Fibroblast of skin of back (primary cell): ENCODE measurements at places on chromosomes 5 and 9.

DNA sequence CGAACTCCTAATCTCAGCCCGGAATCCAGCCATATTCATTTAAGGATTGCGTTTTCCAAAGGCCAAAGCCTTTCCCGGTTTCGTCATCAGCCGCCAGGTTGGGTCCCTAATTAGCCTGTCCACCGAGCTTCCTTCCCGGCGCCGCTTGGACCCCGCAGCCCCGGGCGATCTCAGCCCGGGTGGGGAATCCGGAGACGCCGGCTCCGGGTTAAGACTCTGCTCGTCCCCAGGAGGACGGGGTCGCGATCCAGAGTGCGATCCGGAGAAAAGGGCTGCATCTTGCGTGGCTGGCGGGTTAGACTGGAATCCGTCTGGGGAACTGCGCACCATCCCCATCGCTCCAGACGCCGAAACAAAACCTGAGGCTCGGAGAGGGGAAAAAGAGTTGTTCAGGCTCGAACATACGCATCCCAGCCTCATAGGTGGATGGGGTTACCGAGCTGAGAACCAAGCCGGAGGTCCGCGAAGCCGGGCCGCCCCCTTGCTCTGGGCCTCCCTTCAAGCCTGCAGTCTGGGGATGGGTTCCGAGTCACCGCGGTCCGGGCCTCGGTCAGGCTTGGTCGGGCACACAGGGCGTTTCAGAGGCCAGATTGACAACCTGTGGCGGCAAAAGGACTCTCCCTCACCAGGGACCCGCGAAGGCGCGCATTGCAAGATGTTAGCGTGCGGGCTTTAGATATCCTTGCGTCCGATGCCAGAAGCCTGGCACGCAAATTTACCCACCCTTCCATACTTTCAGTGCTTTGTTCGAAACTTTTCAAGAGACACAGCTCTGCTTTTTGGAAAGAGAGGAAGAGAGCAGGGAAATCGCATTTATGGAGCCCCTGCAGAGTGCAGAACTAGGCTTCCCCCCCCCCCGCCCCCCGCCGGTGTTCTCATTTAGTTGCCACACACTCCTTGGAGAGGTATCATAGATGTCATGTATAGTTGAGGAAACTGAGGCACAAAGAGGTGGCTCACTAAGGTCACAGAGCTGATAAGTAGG, 7.9 kb downstream of the MSX2 start:
- DNase-seq = no peak

DNA sequence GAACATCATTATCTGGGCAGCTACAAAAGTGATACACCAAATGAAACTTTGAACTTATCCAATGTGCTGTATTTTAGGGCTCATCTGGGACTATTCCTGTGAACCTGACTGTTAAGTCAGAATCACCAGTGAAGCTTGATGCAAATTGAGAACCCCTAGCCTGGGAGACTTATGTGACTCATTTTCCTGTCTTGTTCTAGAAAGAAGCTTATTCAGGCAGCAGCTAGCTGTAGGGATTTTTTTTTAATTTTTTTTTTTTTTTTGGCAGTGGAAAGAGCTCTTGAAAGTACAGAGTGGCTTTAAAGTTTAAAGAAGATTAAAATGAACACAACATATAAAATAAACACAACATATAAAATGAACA, 81.1 kb upstream of the TNFAIP8 start:
- peak; percentile 79 for DNase-seq

DNA sequence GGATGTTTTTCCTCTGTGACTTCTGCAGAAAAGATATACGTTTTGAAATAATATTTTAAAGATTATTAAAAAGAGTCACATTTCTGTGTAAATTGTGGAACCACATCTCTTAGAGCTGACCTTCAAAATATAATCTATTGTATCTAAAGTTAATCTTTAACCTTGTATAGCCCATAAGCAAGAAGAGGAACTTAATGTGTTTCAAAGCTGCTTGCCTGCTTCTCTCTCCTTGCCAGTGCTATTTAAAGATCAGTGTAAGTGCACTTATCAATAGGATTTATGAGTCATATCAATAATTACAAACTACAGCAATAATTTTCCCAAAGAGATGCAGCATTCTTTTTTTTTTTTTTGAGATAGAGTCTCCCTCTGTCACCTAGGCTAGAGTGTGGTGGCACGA, 29.4 kb upstream of the GDA start:
- DNase-seq = no peak

GRCh38 chr9:93648181-93648580, 71.8 kb downstream of the PHF2 start:
- no peak for DNase-seq

DNA sequence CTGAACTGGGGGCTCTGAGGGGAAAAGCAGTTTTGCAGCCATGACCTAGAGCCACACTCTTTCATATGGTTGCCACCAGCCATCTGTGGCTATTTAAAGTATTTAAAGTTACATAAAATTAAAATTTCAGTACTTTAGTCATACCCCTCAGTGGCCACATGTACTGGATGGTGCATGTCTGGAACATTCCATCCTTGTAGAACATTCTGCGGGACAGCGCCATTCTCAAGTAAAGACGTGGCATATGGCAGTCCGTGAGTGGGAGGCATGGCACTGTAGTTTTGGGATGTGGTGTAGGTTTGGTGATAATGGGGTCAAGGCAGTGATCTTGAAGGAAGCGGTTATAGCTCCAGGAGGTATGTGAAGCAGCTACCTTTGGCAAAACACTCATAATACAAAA, 61.4 kb upstream of the NFIL3 start:
- DNase-seq = no peak

DNA sequence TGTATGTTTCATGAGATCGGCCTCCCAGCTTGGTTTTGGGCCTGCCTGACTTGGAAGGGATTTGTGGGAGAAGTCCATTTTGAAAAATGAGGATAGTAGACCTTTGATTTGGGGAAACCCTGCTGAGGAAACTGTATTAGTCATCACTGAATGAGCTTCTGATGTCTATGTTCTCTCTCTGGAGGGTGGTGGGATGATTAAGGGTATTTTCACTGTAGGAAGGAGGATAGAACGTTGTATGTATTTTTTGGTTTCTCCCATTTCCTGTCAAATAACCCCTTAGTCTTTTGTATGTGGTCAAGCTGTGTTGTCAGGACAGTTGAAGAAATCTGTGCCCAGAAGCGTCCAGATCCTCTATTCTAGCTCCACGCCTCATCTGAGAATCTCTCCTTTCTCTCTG, 151.9 kb downstream of the INSYN2B start:
- DNase-seq = peak; percentile 2

DNA sequence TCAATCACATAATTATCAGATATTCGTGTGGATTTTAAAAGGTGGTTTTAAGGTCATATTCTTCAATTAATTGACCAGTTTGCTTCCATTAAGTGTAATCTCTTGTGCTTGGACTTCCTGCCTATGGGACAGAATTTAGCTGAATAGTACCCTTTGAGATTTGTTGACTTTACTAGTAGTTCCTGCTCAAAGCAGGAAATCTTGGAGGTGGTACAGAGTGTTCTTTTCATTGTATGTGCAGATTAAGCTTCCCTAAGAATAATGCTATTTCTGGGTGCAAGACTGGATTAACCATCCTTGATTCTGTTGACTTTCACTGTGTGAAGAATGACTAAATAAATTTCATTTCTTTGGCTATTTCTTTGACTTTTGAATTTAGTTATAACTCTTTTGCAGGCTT, 45.4 kb upstream of the ELL2 start:
- DNase-seq = no peak

GRCh38 chr5:89395111-89395510, 512.1 kb upstream of the MEF2C start:
- DNase-seq = no peak

GRCh38 chr5:79069488-79070349, at the start of the genes BHMT2 and DMGDH:
BHMT2 (plus strand) TSS chr5:79069767; CDS start chr5:79069783, 16 bp downstream.
DMGDH (minus strand) TSS chr5:79069674; CDS start chr5:79069620, 54 bp downstream.
- peak; percentile 49 for DNase-seq

DNA sequence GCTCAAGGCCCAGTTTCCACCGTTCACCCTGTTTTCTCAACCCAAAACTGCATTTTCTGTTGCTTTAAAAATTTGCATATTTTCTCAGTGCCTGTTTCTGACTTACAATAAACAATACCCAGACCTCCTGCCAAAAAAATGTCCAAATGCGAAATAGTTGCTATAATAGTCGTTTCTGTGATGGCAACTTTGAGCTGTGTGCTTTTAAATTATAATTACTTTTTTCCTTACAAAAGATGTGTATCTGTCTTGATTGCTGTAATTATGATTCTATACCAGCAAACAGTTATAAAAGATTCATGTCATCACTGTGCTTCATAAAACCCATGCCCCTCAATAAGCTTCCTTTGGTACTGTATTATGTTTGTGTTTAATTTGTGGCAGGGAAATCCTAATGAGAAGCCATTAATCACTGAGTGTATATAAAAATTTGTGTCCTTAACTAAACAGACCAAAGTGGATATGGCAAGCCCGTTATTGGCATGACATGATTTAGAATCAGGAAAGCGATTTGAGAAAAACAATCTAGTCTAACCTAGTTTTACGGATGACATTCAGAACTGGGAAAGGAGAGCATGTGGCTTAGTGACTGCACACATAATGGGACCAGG, 5.4 kb upstream of the SLC1A3 start:
- no peak for DNase-seq
